Fibroblast of lung (primary cell): ENCODE measurements at places on chromosomes 6 and 20.
A peak's percentile ranks its signal among the peaks of the same experiment; 100 is the strongest.

GRCh38 chr6:44672841-44673240, 285.3 kb downstream of the CDC5L start:
- DNase-seq = no peak

DNA sequence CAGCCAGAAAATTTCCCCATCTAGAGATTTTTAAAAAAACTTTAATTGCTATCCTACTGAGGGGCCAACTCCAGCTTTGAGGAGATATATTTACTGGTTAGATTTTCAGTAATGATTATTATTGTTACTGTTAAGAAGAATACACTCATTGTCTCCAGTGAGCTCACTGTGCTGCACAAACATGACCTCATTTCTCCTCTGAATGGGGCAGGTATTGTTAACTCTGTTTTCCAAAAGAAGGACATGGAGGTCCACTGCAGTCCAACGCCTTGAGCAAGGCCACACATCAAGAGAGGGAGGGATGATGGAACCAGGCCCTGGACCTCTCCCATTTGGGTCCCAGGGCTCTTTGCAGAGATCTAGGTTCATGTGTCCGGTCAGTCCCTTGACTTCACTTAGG, 13.9 kb upstream of the SCUBE3 start:
- DNase-seq = no peak

GRCh38 chr6:55011034-55011433, 163.3 kb upstream of the HCRTR2 start:
- DNase-seq = no peak

DNA sequence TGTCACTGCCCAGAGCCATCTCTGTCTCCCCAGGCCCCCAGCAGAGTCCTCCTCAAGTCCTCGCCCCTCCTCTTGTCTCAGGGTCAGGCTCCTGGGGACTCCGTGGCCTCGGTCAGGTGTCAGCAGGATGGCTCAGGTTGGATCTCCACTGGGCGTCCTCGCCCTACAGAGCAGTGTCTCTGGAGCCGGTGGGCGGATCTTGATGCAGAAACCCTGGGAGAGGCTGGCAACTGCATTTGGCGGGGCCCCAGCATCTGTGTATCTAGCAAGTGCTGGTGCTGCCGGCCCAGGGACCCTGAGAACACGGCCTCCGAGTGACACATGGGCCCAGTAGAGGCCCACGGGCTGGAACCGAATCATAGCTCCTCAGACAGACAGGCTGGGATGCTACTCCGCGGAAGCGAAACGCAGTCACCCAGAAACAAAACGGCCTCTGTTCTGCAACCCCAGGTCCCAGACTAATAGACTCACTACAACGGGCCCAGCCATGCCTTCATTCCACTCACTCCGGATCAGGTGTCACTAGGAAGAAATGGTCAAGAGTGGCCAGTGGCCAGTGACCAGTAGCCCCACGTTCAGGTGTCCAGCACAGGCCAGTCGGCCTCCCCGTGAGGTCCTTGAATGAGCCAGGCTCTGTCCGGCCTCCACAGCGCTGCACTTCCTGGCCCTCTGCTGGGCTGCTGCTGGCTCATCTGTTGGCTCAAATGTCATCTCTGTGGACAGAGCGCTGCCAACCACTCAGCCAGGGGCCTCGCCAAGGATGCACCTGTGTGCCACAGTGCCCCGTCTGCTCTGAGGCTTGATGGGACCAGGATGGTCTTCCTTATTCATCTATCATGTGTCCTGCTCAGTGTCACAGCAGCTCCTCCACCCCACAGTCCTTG, 12.6 kb upstream of the FRMD1 start:
- DNase-seq = no peak

DNA sequence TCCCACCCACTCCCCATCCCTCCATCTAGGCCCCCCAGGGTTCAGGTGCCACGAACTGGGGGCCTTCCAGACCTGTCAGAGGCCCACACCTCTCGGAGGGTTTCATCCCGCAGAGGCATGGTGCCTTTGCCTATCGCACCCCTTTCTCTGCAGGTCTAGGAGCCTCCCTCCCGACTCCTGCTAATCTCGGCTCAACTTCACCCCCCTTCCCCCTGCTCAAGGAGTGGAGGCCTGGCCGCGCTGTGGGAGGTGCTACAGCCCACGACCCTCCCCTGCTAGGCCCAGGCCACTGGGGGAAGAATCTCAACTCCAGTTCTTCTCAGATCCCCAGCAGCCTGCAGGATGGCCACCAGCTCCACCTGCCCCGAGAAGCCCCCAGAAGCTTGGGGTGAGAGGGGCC, at the start of gene TULP1:
Gene TULP1 (minus strand): TSS at position 157 of the 400 bp plus-strand sequence. CDS start 38 bp downstream, at position 119.
- no peak for DNase-seq

GRCh38 chr6:12351672-12352071, 61.5 kb downstream of the EDN1 start:
- DNase-seq = no peak

GRCh38 chr6:138817799-138818198, 21.9 kb downstream of the ECT2L start:
- peak; percentile 88 for DNase-seq

GRCh38 chr20:14431568-14431967, 94.2 kb upstream of the FLRT3 start:
- no peak for DNase-seq

DNA sequence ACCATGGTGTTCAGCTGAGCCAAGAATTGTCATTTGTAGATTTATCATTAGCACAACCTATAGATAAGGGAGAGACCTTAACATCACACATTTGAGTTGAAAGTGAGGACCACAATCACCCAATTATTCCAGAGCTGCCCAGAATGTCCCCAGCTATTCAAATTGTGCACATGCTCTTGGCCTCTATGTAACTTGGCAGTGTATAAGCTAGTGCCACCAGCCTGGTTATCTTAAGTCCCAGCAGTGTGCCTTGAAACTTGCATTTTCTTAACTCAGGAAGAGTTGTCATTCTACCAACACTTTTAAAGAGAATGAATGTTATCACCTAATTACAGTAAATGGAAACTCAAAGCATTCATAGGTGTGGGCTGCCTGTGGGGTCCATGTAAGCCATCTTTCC, 191.1 kb downstream of the COL9A1 start:
- DNase-seq = no peak

DNA sequence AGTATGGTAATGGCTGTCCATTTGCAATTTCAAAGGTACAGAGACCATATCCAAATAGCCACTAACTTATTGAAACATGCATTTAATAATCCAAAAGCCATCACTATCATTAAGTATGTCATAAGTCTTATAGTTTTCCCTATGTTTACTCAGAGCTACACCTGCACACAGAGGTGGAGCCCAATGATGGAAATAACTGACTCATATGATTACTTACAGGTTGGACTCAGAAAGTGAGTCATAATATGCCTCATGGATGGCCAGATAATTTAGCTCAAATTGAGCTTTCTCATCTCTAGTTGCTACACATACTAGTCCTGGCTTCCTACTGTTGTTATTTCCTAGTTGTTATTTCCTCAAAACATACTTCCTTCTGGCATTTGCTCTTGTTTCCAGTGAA, 104.4 kb upstream of the KHDRBS2 start:
- no peak for DNase-seq

DNA sequence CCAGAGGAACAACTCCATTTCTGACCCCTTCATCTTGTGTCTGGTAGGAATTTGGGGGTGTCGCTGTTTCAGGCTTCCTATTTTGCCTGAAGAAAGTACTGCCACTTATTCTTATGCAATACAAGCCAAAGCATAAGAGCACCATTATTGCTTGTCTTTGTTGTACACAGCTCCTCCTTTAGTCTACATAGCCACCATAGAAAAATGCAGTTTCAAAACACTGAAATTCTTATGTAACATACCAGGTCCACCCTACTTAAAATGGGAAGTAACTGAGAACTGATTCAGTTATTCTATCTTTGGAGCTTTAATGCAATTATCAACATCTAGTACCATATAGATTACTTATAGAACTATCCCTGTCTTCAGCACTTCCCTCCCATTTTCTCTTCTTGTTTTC, 255.5 kb downstream of the ARHGAP18 start:
- no peak for DNase-seq

DNA sequence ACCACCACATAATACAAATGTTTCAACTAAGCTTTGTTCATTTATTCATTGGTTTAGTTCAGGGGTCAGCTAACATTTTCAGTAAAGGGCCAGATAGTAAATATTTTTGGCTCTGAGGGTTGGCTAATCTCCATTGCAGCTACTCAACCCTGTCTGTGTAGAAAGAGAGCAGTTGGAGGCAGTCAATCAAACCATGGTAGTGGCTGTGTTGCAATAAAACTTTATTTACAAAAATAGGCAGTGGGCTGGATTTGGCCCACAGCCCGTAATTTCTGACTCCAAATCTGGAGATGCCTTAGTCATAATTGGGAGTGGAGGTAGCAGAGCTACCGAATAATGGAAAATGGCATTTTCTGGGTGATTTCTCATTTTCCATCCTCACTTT, 242.5 kb upstream of the ZFP64 start:
- DNase-seq = no peak

- no peak for DNase-seq
Measured at GRCh38 chr20:56222201-56222600, 26.3 kb upstream of the MC3R start.

- peak; percentile 64 for DNase-seq
Measured at GRCh38 chr20:49115564-49115963, 69.5 kb downstream of the CSE1L start.

- DNase-seq = no peak
Measured at GRCh38 chr6:22421198-22421597, 124.4 kb upstream of the PRL start.

- no peak for DNase-seq
Measured at GRCh38 chr20:3901028-3901705, 12.0 kb downstream of the PANK2 start.

GRCh38 chr20:60035-60918, 27.2 kb upstream of the DEFB125 start:
- peak; percentile 4 for DNase-seq

- DNase-seq = peak; percentile 69
Measured at GRCh38 chr6:150334790-150335783, 33.7 kb upstream of the IYD start.
